Hematopoietic multipotent progenitor cell treated with erythropoietin and hydrocortisone succinate and interleukin-3 and kit ligand, for 4 days (in vitro differentiated cells): ENCODE measurements at places on chromosomes 16 and 17.

DNA sequence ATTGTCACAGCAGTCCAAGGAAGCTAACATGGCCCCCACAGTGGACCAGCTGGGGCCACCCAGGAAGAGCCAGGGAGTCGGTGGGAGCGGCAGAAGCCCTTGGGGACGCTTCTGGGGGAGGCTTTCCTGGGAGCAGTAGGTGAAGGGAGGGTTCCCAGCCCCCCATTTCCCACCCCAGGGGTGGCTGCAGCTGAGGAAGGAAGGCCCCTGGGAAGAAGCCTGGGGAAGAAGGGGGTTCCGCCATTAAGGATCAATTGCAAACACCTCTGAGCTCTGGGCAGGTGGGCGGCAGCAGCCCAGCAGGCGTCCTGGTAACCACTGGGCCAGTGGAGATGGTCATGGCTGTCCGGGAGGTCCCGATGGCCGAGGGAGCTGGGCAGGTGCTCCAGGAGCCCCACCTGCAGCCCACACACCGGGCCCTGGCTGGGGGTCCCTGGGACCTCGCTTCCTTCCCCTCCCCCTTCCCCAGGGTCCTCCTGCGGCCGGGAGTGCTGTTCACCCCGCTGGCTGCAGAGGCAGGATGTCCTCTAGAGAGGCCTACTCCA, 592 bp upstream of the PERCC1 start:
- no peak for DNase-seq

- no peak for DNase-seq
Measured at GRCh38 chr17:4998732-4999429, 1.1 kb downstream of the KIF1C start.

- no peak for DNase-seq
Measured at GRCh38 chr17:74995847-74996246, 8.4 kb downstream of the CDR2L start.

GRCh38 chr17:44557651-44558285, 484 bp downstream of the FZD2 start:
- DNase-seq: peak; percentile 61

GRCh38 chr17:51585514-51586104, 325.3 kb downstream of the UTP18 start:
- DNase-seq: peak; percentile 49

- no peak for DNase-seq
Measured at GRCh38 chr17:46832331-46832821, 13.9 kb upstream of the WNT3 start.

- peak; percentile 71 for DNase-seq
Measured at GRCh38 chr17:78137392-78138203, 7.0 kb downstream of the TMC8 start.

DNA sequence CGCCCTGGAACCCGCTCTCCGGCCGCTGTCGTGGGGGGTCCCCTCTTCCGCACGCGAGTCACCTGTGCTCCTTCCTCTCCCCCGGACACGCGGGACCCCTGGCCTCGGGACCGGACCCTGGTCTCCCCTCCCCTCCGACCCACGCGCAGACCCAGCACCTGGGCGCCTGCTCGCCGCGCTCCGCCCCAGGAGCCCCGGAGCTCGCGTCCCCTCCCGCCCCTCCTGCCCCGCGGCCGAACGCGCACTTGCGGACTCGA, 762 bp downstream of the RAB40B start:
- no peak for DNase-seq

DNA sequence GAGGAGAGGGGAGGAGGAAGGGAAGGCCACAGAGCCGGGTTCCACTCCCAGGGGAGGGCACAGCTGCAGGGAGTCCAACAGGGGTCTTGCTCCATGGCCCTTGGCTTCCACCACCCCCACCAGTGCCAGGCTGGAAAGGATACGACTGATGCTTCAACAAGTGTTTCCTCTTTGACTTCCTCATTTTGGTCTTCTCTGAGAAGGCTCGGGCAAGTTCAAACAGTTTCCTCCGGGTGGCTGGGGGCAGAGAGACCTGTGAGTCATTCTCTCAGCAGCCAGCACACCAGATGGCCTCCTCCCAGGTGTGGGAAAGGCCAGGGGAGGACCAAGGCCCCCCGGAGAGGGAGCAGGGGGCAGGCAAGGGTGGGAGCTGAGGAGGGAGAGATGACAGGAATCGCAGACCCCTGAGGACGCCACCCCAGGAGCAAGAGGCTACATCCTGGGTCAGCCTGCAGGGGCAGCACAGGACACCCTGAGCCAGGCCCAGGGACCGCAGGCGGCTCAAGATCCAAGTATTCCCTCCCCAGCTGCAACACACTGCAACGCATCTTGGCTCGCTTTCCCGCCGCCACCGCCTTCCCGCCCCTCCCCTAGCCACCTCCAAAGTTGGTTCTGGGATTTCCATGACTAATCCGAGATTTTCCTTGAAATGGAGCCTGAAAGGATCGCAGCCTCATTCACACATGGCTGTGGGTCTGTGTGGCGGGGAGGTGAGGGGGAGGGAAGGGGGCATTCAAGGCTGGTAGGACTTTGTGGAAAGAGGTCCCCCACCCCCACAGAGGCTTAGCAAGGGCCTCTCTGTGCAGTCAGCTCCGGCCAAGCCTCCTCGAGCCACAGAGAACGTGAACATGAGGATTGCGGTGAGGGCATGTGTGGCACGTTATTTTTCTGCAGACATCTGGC, 18.4 kb upstream of the MRPS23 start:
- peak; percentile 95 for DNase-seq

DNA sequence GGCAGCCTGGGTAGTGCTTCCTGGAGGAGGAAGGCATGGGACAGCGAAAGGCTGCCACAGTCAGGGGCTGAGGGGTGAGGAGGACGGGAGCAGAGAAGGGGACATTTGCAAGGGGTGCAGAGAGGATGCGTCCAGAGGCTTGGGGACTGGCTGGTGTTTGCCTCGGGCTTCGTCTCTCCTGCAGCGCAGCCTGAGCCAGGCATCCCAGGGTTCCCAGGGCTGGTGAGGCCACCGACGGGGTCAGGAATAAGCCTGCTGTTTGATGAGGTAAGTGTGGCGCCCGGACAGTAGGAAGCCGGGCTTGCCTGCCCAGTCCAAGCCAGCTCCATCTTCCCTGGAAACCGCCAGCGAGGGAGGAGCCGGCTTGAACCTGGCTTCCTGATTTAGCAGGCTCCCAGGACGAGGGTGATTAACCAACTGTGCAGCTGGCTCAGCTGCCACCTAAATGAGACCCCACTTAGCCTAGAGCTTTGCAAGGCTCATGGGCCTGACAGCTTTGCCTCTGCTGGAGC, 47.8 kb downstream of the PITPNM3 start:
- no peak for DNase-seq

DNA sequence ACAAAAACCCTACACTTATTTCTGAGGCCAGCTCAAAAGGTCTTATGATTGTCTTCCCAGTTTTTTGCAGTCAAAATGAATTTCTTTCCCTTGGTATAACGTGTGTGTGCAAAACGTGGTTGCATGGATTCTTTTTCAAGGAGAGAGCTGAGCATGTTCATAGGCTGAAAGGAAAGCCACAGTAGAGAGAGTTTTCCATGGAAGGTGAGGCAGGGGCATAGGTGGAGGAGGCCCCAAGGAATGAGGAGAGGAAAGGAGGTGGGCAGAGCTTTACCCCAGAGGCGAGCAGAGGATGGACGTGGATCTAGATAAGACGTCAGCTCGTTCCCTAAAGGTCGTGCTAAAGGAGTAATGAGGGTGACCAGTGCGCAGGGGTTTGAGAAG, 22.8 kb downstream of the TRPV2 start:
- no peak for DNase-seq

DNA sequence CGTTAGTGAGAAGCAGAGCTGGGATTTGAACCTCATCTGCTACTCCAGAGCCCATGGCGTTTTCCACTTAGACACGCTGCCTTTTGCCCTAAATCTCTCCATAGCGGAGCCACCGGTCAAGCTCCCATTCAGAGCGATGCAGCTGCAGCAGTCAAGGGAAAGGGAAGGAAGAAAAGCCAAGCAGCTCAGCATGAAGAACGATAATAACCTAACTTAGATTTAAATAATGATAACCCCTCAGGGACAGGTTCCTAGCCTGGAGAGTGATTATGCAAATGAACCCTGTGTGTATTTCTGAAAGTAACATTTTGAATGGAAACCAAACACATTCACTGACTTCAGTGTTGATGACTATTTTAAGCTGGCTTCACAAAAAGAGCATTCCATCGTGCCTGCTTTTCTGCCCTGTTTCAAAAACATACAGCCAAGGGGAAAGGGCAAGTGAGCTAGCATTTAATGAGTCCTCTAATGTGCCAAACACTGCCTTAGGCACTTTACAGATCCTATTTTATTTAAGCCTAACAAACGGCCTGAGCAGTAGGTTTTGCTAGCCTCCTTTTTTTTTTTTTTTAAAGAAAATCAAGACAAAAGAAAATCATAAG, 798.3 kb downstream of the CDH8 start:
- DNase-seq: no peak

DNA sequence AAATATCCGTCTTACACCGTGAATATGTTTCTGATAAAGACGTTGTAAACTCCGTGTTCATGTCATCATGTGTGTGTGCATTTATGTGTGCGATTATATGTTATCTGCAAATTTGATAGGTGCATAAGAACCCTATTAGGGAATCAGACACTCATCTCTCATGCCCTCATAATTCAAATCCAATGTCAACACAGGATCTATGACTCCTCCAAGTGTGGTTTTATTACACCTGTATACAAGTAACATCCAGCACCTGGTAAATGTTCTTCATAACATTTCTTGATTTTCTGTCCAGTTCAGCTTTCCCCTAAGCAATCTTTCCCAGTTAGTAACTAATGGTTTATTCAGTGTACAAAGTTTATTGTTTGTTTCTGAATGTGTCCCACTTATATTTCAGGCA, 681.9 kb downstream of the CDH11 start:
- no peak for DNase-seq

DNA sequence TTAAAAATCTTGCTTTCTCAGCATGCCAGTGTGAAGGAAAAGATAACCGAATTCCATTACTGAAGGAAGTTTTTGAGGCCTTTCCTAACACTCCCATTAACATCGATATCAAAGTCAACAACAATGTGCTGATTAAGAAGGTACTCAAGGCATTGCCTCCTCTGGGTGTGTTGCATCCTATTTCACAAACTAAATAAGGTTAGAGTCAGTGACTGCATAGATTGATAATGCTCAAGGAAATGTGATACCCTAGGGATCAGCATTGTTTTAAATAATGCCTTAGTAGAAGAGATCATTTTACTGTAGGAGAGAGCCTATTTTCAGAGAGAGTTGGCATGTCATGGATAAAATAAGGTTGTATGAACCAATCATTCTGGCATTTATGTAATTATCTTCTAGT, 36.8 kb downstream of the GDPD1 start:
- no peak for DNase-seq

- no peak for DNase-seq
Measured at GRCh38 chr17:52759864-52760263, 601.4 kb upstream of the CA10 start.

DNA sequence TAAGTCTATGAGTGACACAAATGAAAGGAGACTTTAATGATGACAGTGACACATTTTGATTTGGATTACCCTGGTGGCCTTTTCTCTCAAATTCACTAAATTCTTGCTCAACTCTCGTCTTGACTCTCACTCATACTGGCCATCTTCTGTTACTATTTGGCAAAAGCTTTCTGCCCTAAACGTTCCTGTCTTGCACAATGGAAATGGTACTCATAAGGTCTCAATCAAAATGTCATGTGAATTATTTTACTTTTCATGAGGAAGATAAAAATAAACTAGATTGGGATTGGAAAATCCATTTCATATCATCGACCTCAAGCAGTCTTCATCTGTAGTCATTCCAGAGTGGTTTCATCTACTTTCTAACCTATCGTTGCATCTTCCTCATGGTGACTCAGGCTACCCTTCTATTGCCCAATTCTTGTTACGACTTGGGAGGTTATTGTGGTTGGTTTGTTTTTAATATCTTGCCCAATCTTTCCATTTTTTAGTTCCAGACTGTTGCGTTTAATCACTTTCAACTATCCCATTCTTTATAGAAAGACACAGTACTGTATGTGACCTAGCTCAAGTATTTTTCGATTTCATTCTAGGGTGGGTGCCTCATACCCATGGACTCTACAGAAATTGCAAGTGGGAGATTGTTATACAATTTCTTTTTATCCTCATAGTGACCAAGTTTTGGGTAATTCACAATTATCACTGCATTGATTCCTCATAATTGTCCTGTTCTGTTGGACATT, 317.2 kb upstream of the KCNJ16 start:
- DNase-seq: peak; percentile 7

DNA sequence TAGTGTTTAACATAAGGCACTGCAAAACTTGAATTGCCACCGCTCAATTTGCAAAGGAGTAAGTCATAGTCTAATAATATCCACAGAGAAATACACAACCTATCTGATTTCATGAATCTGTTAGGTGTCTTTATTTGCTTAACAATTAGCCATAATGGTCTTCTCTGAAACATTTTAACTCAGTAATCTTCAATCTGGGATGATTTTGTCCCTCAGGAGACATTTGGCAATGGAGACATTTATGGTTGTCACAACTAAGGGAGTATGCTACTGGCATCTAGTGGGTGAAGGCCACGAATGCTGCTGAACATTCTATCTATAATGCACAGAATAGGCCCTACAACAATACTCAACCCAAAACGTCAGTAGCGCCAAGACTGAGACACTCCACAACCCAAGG, 4.3 kb downstream of the UBE2G1 start:
- DNase-seq: peak; percentile 41

DNA sequence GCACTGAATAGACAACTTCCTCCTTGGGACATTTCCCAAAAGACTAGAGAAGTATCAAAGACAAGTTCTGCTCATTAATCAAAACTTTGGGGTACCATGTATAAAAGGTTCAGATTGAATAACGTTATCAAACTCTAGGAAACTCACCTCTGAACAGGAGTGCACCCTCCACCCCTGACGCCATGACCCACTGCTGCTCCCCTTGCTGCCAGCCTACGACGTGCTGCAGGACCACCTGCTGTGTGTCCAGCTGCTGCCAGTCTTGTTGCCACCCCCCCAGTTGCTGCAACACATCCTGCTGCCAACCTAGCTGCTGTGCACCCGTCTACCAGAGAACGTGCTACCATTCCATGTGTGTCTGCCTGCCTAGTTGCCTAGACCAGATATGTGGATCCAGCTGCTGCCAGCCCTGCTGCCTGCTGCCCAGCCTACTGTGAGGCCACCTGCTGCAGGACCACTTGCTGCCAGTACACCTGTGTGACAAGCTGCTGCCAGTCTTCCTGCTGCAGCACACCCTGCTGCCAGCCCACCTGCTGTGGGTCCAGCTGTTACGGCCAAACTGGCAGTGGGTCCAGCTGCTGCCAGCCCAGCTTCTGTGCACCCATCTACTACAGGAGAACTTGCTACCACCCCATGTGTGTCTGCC, 13.8 kb upstream of the KRTAP9-2 start:
- no peak for DNase-seq

GRCh38 chr16:55189682-55190636, 134.0 kb upstream of the IRX6 start:
- DNase-seq: no peak
